Activated T-cell treated with anti-CD3 and anti-CD28 coated beads, Interleukin-2, amount 50 U/mL, for 48 hours (primary cell): ENCODE measurements at places on chromosomes 11 and 22.
A peak's percentile ranks its signal among the peaks of the same experiment; 100 is the strongest.

- DNase-seq: peak; percentile 92
Measured at GRCh38 chr11:64207256-64208085, 950 bp downstream of the FERMT3 start.

DNA sequence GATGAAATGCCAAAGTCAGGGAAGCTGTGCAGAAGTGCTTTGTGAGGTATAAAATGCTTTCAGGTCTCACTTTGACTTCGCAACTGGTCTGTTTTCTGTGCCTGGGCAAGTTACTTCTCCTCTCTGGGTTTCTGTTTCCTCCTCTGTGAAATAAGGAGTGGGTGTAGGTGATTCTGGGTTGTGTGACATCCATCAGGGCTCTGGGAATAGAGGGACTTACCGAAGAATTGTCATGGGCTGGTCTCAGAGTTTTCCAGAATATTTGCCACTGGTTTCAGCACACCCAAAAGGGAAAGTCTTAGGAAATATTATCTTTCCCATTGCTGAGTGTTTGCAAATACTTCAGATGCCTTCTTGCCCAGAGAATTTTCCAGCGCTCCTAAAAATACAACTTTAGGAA, 118.4 kb downstream of the KIAA1671 start:
- DNase-seq: no peak

DNA sequence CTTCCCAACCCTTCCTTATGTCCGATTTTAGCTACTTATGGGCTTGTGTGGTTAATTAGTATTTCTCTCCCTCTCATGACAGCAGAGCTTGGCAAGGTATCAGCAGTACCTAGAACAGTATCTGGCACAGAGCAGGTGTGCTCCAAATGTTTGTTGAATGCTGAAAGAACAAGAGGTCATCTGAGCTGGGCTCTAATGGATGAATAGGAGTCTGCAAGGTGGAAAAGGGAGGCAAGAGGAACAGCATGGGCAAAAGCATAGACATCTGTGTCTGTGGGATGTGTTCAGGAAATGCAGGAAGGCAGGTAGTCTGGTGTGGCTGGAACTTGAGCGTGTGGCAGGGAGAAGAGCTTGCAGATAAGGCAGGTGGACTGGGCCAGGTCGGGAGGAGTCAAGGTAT, 19.0 kb downstream of the PRG3 start:
- no peak for DNase-seq

- DNase-seq: no peak
Measured at GRCh38 chr11:132674151-132674550, 858.1 kb downstream of the OPCML start.

DNA sequence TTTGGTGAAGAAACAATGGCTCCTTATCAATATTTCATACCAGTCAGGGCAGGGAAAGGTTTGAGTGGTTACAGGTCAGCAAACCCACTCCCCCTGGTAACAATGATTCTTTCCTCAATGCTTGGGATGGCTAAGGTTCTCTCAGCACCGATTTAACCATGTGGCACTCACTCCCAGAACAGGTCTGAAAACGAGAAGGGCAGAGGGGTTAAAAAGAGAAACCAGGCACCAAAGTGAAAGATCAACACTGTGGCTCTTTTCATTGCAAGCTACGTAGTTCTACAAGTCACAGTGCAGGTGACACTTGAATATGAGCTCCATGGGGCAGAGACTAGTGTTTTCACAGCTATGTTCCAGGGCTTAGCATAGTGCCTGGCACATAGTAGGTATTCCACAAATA, 132.4 kb downstream of the PLEKHA7 start:
- DNase-seq: no peak

DNA sequence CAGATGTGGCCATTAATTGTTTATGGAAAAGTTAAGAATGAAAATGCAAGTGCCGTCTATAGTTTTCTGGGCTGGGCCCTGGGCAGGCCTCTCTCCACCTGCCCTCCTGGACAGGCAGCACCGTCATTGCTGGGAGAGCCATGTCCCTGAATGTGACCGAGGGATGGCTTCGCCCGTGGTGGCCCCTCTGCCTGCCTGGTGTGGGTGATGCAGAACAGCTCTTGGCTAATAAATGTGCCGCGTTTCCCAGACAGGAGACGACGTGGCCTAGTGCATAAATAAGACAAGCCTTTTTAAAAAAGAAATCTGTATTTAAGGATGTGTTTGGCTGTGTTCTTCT, 407.3 kb downstream of the TBC1D22A start:
- DNase-seq: no peak

DNA sequence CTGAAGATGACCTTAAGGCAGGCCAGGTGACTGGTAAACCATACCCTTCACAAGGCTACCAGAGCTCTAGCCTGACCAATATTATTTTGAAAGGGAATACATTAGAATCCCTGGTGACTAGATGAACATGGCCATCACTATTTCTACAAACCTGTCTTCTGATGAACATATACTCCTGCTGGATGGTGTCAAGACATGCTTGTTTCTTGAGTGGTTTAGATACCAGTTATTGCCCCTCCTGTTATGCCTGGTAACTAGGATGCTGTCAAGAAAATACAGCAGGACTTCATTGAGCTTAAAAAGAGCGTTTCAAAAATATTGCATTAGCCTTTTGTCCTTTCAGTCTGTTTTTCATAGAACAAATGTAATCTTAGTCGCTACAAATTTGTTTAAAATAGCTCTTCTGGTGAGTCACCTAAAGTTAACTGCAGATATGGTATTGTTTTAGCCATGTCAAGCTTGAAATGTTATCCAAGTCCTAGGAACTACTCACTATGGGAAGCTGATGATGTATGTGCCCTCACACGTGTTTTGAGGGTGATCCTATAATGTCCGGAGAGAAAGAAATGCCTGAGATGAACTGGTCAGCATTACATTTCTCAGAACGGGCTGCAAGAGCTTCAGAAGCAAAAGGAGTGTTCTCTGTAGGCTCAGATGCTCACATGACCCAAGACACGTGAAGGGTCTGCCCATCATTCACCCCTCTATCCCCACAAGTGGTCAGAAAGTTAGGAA, 20.6 kb downstream of the ADM start:
- no peak for DNase-seq

DNA sequence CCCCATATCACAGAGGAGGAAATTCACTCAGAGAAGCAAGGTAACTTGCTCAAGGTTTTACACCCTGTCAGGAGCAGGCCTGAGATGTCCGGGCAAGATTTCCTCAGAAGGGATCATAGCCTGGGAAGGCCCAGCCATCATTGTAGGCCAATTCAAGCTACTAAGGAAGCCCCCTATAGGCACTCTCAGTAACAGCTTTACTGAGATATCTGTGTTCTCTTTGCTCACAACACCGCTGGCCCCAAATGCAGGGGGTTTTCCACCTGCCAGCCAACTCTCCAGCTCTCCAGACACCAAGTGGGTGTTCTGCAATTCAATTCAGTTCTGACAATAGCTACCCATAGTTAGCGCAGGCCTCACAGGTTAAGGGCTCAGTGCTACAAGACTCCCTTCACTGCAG, 84.0 kb downstream of the SLC36A4 start:
- no peak for DNase-seq

GRCh38 chr11:15770798-15771414, 585.4 kb downstream of the SOX6 start:
- peak; percentile 54 for DNase-seq

GRCh38 chr11:34157163-34157562, 51.7 kb downstream of the NAT10 start:
- no peak for DNase-seq

- peak; percentile 39 for DNase-seq
Measured at GRCh38 chr22:47129902-47130635, 367.6 kb downstream of the TBC1D22A start.

DNA sequence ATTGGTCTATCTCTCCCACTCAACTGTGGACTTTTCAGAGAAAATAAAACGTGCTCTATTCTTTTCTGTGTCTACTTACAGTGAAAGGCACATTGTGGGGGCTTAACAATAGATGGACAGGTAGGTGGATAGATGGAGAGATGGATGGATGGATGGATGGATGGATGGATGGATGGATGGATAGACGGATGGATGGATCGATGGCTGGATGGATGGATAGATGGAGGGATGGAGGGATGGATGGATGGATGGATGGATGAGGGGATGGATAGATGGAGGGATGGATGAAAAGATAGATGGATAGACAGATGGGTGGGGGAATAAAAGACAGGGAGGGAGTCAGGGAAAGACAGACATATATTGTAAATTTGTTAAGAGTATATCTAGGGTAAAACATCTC, 14.2 kb upstream of the SLC1A2 start:
- DNase-seq: no peak

DNA sequence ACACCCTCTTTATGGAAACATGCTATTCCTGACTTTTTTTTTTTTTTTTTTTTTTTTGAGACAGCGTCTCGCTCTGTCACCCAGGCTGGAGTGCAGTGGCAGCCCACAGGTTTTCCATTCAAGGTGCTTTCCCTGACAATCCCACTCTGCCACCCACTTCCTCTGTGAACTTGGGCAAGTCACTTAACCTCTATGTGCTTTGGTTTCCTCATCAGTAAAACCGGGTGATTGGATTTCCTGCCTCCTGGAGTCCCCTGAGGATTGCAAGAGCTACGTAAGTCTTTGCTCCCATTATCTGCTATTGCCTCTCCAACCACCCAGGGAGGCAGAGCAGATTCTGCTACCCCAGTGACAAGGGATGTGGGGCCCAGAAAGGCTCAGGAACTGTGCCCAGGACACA, 54.1 kb downstream of the CELSR1 start:
- DNase-seq: no peak

- no peak for DNase-seq
Measured at GRCh38 chr11:67616431-67617242, 9.9 kb downstream of the NDUFV1 start.

DNA sequence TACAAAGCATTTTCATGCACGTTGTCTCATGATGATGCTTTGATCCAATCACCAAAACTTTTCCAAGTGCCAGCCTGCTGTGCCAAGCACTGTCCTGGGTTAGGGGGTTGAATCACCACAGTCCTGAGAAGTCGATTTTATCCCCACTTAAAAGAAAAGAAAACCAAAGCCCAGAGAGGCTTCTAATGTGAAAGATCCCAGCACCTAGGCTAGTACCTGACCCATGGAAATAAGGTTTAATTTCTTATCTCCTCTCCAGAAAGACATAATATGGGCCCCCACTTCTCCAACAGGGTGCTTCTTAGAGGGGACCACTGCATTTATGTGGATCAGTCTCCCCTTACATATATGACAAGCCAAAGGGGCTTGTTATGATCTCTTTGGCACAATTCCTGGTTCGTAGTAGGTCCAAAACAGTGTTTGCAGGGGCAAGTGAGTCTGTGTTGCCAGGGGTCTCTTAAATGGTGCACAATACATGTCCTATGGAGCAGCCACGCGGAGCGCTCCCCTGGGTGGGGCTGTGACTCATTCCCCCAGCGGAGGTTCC, 1.9 kb upstream of the BCL9L start:
- no peak for DNase-seq

GRCh38 chr11:33195462-33196173, 34.3 kb upstream of the CSTF3 start:
- no peak for DNase-seq

DNA sequence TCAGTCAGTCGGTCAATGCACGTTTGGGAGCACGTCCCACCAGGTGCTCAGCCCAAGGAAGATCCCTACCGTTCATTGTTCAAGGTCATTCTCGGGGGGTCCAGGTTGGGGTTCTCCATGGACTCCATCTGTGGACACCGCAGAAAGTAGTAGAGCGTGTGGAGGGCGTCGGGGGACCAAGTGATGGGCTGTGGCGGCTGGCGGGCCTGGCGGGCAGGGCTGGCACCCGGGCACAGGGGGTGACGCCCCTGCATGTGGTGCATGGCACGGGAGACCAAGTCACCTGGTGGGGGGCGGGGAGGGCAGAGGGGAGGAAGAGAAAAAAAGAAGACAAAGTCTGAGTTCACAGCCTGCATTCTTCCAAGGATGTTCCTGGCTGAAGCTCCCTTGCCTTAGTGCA, 91.8 kb downstream of the NAT10 start:
- no peak for DNase-seq

GRCh38 chr11:27040302-27041115, at the start of gene BBOX1:
BBOX1 (plus strand) TSS chr11:27040815; CDS start chr11:27055431, 14,616 bp downstream.
- no peak for DNase-seq

GRCh38 chr22:48015701-48016100, 1253.3 kb downstream of the TBC1D22A start:
- no peak for DNase-seq

GRCh38 chr11:29224739-29225384, 792.0 kb downstream of the KCNA4 start:
- DNase-seq: no peak

DNA sequence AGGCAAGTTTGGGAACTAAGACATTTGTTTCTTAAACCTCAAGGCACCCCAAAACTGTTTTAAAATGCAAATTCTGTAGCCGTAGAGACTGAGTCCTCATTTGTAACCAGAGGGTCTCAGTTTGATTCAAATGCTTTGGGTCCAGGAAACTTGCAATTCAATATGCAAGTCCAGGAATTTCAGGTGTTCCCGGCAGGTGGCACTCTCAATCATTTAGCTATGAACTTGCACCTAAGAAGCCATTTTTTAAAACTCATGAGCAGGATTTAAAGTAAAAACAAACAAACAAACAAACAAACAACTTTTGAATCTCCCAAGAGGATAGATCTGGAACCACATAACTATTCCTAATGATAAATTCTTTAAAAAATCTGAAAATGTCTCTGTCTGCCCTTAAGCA, 8.7 kb upstream of the ABTB2 start:
- DNase-seq: no peak

DNA sequence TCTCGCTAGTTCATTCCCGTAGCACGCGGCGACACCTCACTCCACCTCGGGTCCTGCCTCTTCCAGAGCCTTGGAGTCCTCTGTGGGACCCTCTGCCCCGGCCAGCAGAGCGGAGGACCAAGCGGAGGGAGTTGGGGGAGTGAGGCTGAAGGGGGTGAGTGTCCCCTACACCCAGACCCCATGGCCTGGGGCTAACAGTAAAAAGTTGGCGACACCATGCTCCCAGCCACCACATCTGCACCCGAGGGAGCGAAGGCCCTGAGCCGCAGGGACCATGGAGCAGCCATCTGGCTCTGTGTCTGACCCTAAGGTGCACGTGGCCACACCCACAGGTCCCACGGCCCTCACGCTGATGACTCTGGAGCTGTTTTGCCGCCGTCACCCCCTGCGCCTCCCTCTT, 293.8 kb downstream of the BRD1 start:
- DNase-seq: no peak

GRCh38 chr22:44389181-44389580, 76.4 kb upstream of the SHISAL1 start:
- no peak for DNase-seq

- DNase-seq: no peak
Measured at GRCh38 chr11:20644360-20644759, 25.0 kb upstream of the NELL1 start.

- DNase-seq: no peak
Measured at GRCh38 chr11:9775398-9775779, 111.5 kb downstream of the SWAP70 start.

DNA sequence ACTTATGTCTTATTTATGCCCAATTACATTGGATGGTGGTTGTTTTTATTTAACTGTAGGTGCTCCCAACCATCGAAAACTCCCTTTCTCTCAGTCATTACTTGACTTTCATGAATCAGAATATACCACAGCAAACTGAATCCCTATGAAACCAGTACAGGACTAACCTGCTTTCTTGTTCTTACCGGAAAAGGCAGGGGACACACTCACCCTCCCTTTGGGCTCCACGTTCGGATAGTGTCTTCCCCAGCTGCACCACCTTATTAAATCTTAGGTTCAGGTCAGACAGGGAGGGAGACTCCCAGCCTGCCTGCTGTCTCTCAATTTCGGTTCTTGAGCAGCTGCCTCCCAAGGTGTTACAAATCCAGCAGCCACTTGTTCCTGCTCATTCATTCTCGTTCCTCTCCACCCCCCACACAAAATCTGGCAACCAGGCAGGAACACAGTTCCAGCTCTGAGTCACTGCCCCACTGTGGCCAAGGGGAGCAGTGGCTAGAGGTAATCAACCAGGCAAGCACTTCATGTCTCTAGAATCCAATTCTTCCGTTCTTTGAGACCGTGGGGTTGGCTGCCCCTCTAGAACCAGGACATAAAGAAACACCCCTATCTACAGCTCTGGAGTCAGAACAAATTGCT, 133.0 kb downstream of the PLEKHA7 start:
- no peak for DNase-seq
